NCI-H187 (cell line): ENCODE measurements at places on chromosomes 3 and 15.
A peak's percentile ranks its signal among the peaks of the same experiment; 100 is the strongest.

DNA sequence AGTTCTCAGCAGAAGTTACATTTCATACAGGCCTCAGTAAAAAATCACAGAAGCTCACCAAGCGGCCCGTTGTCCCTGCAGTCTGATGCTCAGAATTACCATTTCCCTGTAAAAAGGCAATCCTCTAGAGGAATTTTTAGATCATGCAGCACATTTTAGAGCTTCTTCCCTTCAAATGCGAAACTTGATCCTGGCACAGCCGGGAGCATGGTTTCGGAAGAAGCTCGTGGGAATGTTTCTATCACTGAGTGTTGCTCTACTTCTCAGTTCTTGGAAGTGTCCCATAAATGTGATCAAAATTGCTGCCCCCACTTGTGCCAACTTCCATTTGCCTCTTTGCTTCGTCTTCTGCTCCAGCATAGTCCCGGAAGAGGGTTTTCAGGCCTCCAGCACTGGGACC, 3.8 kb upstream of the H1-8 start:
- DNase-seq = no peak

- DNase-seq = no peak
Measured at GRCh38 chr3:72488738-72489035, 359.6 kb downstream of the SHQ1 start.

- no peak for DNase-seq
Measured at GRCh38 chr3:66253790-66254620, 33.2 kb downstream of the SLC25A26 start.

GRCh38 chr15:78968539-78969271, 23.9 kb upstream of the CTSH start:
- DNase-seq = no peak

- DNase-seq = no peak
Measured at GRCh38 chr15:67520321-67521028, 456 bp upstream of the C15orf61 start.

DNA sequence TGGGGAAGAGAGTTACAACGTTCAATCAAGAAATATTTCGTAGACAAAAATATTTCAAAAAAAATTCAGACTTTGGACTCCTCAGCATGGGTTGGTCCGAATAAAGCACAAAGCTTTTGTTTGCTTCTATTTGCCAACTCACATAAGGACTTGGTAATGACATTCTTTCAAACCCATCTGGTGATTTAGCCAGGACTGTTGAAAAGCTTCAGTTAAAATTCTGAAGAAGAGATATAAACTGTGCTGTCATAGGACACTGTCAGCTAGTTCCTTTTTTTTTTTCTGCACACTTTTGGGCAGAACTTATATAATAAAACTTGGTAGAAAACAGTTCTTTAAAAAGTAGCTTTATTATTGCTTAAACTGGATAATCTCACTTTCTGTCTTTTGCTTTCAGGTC, 660.8 kb upstream of the SGO1 start:
- DNase-seq = no peak

DNA sequence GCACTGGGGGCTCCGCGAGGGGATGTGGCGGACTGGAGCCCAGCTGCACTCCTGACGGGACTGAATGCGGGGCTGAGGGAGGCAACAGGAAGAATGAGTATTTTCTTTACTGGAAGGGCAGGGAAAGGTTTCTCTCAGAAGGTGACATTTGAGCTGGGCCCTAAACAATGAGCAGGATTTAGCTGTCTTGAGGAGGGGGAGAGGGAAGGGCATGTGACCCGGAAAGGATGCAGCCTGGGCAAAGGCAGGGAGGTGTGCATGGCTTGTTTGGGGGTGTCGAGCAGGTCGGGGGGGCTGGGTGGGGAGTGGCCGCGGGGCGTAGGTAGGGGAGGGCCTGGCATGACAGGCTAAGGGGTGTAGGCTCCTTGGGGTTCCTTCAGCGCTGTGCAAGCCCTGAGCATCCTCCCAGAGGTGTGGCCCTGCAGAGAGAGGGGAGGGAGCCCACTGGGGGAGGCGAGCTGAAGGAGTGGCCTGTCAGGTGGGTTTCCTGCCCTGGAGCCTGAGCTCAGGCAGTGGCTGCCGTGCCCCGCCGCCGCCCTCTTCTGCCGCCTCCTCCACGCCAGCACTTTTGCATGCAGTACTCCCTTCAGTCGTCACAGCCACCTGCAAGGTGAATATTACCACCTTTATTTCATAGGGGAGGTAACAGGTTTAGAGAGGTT, 17.2 kb upstream of the ANKDD1A start:
- no peak for DNase-seq

- no peak for DNase-seq
Measured at GRCh38 chr15:87609474-87609873, 647.1 kb downstream of the NTRK3 start.

- DNase-seq = no peak
Measured at GRCh38 chr3:168051531-168052471, 43.9 kb downstream of the GOLIM4 start.

DNA sequence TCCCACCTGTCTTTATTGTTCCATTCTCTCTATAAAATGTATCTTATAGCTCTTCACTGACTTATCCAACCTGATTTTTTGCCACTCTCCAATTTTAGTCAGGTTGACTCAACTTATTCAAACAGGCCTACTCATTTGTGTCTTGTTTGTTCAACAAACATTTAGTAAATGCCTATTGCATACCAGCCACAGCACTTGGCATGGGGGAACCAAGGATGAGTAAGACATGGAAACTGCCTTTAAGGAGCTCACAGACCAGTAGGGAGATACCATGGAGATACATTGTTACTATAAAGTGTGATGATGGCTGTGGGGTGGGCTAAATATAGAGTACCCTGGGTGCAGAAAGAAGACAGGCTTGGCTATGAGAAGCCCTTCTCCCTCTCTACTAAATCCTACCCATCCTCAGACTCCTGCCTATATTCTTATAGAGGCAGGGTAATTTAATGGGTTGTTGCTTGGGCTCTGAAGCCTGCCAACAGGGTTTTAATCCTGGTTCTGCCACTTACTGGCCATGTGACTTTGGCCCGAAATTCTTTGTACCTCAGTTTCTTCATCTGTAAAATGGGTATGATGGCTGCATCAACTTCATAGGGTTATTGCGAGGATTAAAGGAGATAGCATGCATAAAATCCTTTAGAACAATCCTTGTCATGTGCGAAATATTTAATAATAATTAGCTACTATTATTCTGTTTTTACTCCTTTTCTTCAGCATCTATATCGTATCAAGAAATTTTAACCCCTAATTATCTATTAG, 348.5 kb upstream of the UMPS start:
- no peak for DNase-seq

- no peak for DNase-seq
Measured at GRCh38 chr3:197239857-197240256, 58.6 kb downstream of the DLG1 start.

DNA sequence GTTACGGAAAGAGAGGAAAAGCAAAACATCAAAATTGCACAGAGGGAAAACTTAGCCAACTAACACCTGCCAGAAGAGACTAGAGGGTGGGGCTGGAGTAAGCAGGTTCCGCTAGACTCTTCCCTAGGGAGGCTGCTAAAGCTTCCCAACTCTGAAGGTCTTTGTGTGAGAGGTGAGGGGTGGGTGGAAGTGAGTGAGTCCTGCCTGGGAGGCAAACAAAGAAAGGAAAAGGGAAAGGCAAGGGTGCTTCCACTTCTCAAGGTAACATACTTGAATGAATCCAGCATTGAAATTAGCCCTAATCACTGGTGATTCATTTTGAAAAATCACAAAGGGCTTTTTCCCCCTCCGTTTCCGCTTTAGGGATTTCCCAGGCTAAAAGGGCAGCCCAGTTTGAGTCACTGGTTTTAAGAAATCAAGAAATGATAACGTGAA, 220.5 kb upstream of the ADAMTS9 start:
- no peak for DNase-seq

DNA sequence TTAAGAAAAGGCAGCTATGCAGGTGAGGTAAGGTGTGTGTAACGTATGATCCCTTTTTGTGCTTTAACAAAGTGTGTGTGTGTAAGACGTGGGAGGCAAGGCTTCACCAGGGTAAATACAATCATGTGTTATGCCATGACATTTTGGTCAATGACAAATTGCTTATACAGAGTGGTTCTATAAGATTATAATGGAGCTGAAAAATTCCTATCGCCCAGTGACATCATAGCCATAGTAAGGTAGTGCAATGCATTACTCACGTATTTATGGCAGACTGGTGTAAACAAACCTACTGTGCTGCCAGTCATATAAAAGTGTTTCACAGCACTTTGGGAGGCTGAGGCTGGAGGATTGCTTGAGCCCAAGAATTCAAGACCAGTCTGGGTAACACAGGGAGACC, 60.2 kb upstream of the LCTL start:
- DNase-seq = no peak

- DNase-seq = peak; percentile 77
Measured at GRCh38 chr15:101014921-101015841, 96.0 kb downstream of the LRRK1 start.

GRCh38 chr3:126850370-126851085, 132.4 kb upstream of the PLXNA1 start:
- DNase-seq = no peak

DNA sequence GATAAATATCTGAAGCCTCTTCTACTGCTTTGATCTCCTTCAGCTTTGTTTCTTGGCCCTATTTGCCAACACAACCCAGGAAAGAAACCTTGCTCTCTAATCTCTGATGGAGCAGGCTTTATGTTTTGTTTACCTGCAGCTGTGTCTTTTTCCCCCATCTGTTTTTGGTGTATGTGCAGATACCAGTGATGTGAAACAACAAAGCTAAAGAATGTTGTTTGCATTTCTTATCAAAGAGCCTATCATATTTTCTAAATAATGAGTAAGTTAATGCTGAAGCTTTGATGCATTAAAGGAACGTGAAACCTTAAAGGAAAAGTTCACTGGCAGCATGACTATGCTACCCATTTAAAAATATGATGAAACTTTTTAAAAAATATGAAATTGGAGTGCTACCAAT, 238.4 kb downstream of the NEK10 start:
- DNase-seq = no peak

DNA sequence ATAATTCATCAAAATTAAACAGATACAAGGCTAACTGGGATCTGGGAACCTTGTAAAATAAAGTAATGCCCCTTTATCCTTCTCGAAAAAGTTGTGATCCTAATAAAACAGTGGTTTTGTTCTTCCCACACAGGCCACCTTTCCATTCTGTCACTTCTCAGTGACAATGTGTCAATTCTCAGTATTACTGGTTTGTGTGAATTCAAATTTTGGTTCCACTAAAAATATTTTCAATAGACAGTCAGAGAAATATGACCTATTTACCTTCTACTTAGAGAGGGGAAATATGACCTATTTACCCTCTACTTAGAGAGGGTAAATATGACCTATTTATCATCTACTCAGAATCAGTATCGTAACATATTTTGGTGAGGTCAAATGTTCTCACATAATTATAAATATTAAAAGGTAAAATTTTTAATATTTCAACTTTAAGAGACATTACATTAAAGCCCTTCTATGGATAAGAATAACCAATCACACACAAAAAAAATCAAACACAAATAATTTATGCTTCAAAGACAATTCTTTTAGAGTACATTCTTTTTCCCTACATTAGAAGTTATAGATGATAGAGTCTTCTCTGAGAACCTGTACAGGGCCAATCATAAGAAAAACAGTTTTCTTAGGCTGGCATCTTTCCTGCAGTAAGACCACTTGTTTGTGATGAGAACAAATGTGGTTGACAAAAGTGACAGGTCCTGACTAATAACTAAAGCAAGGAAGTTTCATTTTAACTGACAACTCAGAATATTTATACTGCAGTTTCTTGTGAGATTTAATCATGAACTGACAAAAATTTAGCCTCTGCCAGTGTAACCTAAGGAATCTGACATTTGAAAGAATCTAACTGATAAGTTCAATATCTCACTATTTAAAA, 323.3 kb downstream of the DIPK2A start:
- no peak for DNase-seq

DNA sequence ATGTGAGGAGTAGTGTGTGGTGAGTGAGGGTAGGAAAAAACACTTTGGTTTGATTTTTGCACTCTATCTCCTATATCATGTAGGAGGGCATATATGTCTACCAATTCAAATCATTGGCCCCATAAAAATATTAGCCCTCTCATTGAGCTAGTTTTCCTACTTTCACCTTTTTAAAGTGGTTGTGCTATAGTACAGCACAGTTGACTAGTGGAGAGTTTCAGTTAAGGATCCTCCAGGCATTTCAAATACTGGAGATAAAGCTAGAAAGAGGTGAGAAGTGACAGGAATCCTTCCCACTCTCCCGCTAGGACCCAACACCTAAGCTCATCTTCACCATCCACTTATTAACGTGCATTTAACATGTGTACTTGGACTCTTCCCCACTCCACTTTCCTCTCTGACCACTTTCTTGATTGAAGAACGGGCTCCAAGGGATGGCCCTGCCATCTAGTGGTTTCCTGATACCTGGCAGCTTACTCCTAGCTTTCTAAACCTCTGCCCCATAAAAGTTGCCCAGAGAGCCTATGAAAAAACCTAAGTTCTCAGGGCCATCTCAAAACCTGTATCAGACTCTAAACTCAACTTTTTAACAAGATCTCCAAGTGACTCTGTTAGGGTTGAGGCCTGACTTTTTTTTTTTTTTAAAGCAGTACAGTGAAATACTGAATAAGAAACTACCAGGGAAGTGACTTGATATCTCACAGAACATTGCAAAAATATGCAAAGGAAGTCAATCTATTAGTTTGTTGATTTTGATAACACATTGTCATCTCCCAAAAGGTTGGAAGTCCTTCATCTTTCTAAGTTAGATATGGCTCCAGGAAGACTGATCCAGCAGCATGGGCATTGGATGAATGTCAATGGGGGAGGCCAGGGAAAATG, 17.9 kb downstream of the IL12A start:
- no peak for DNase-seq

GRCh38 chr3:31892916-31893573, 88.0 kb downstream of the OSBPL10 start:
- DNase-seq = no peak

DNA sequence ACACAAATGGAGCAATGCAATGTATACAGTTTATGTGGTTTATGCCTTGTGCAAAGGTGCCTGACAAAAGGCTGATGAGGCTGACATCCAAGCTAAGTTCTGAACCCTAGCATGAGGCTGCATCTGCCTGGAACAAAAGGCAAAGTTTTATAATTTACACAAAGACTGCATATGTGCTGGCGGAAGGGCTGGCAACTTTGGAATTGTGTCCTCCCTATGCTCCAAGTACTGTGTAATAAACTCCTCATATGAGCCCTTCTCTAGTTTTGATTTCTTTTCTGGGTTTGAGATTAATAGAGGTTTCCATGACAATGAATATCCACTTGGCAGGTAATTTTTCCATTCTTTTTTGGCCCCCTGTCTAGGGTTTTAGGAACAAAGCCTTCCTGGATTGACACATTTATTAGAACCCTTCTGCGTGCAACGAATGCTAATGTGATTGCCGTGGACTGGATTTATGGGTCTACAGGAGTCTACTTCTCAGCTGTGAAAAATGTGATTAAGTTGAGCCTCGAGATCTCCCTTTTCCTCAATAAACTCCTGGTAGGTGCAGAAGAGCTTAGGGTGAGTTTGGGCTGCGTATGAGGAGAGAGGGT, 10.8 kb downstream of the PLA1A start:
- no peak for DNase-seq

- no peak for DNase-seq
Measured at GRCh38 chr3:196998966-196999760, 30.5 kb downstream of the MELTF start.

GRCh38 chr3:71994906-71995305, 210.0 kb upstream of the PROK2 start:
- DNase-seq = no peak

GRCh38 chr3:178458313-178459037, 77.8 kb upstream of the KCNMB2 start:
- DNase-seq = no peak

GRCh38 chr15:82852941-82853561, 43.6 kb downstream of the WHAMM start:
- no peak for DNase-seq

GRCh38 chr3:111976254-111976653, 2.6 kb upstream of the ABHD10 start:
- no peak for DNase-seq

- no peak for DNase-seq
Measured at GRCh38 chr3:63959146-63959545, 47.0 kb upstream of the SCAANT1 start.
